Activated CD4-positive, alpha-beta T cell treated with anti-CD3 and anti-CD28 coated beads, Interleukin-10, Interleukin-2, amounts not matched to agents 100 ng/mL and 50 ng/mL, durations not matched to agents 16 hours and 8 hours (primary cell): ENCODE measurements at places on chromosomes 12 and 14.

DNA sequence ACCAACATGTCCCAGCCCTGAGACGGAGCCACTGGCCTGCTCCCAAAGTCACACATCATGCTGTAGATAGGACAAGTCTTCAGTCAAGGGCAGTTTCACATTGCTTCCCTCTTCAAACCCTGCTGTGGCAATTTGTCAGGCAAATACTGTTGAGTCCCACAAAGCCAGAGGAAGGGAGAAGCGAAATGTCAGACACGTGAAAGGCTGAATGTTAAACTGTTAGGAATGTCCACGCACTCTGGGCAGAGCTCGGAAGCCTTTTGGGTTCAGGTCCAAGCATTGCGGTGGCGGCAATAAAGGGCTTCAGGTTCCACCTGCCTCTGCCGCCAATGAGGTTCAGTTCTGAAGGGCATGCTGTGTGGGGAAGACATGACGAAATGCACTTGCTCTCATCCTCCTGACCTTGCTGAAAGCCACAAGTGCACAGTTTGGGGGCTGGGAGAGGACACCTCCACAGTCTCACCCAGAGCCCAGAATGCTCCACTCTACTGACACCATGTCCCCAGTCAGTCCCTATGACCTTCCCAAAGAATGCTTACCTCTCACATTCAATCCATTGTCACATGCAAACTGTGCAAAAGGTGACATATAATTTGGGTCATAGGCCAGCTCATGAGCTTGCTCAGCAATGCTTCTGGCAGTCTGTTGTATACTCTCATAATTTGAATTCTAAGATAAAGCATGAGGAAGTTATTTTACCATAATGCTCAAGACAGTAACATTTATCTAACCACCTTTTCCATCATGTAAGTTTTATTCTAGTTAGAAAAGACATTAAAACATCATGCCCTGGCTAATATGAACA, 35.7 kb downstream of the RAD9B start:
- no peak for DNase-seq

DNA sequence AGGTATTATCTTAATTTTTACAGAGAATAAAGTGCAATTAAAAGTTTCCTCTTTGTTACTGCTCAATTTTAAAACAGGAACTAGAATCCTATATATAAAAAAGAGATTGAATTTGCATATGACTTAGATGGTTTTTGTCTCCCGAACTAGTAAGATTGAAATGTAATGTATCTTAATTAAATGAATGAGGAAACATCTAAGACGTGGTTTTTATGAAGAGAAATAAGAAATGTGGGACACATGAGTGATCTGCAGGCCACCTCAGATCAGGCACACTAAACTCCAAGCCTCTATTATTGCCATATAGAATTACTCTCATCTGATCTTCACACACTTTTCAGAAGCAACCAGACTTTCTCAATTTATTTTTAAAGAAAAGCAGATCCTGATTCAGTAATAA, 158.6 kb downstream of the CPNE8 start:
- no peak for DNase-seq

DNA sequence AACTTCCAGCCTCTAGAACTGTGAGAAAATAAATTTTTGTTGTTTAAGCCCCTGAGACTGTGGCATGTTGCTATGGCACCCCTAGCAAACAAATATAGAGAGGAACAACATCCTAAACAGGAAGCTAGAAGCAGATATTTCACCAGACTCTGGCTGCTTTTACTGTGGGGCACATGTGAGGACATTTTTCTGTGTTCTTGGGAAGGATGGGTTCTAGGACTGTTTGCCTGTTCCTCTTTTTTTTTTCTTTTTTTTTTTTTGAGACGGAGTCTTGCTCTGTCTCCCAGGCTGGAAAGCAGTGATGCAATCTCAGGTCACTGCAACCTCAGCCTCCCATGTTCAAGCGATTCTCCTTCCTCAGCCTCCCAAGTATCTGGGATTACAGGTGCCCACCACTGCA, 4.2 kb upstream of the HRK start:
- no peak for DNase-seq

DNA sequence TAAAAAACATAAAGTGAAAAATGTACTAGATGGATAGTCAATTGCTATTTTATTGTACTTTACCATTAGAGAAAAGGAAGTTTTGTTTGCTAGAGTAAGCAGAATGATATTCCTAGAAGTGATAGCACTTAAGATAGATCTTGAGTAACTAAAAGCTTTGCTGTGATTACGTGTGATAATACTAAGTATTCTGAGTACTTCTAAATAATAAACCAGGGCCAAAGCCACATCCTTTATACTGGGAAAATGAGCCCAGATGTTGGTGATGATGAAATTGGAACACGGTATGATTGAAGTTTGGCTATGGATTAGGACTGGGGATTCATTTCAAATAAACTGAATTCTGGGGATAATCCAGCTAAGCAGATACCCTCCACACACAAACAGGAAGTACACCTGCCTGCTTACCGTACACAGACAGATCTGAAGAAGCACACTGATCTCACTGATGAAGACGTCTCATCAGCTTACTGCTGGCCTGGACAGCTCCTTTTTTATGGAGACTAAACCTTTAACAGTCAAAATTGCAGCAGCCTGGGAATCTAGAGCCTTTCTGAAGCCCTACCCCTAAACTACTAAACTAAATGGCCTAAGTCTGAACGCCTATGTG, 199.8 kb downstream of the LRFN5 start:
- DNase-seq, result no peak

DNA sequence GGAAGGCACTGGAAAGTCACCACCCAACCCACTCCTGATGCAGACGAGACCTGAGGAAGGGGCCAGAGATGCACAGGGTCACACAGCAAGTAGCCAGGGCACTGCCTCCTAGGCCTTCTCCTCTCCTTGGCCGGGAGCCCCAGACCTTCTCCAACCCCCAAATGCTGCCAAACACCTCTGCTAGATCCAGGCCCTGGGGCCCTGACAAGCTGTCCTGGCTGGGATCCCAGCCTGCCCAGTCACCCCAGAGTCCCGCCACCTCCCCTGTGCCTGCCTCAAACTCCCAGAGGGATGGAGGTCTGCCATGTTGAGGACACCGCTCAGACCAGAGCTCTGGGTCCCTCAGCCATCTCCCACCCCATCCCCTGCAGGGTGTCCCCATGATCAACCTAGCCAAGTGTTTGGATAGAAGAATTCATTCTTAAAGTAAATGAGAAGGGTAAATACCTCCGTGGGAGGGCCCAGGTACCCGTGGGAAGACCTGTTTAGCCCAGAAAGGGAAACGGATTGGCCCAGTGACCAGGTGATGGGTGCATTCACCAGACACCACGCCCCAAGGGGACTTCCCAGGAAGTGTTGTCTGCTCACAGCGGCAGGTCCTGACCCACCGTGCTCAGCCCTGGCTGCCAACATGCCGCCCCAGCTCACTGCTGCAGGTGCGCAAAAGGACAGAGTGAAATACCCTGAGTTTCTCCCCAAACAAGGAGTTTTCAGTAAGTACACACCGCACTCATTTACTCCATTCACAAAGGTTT, 4.6 kb upstream of the DIO3 start:
- DNase-seq, result no peak

DNA sequence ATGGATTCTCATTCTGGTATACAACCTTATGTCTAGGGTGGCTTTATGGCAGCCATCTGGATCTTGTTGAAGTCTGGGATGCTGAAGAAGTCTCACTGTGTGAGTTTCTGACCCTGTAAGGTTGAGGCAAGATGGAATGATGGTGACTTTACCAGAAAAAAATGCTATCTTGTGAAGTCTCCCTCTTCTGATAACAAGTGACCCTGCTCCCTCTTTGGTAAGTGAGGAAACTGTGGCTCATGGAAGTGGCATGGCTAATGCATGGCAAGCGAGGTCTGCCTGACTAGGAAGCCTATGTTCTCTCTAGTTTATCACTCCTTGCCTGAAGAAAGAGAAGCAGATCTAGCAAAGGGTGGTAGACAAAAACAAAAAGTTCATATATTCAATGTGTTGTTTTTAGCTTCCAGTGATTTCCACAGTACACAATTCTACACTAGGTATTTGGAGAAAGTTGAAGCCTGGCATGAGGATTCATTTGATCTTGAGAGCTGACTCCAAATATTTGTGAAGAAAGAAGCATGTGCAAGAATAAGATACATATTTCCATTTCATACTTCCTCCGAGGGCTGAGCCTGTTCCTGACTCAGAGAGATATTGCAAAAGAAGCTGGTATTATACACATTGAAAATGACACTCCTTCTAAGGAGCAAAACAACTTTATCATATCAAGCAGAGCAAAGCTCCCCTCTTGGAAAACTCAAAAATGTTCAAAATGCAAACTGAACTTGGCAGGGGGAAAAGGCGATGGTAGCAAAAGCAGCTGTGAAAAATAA, 63.6 kb downstream of the HELB start:
- no peak for DNase-seq

DNA sequence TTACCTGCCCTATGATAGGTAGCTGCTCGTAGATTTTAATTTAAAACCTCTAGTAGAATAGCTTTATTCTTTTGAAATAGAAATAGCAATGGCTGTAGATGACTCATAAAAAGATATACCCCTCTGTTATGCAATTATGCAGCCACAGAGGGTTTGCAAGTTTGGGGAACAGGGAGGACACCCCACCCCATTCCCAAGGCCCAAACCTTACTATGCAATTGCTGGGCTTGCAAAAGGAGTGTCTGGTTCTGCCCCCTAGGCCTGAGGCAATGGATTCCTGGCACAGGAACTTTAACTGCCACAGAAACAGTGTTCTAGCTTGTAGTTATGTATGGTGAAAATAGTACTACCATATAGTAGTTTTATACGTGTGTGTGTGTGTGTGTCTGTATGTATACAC, 403.3 kb downstream of the ADAMTS20 start:
- DNase-seq, result no peak

GRCh38 chr14:73209953-73210352, 27.4 kb upstream of the PAPLN start:
- DNase-seq, result no peak

DNA sequence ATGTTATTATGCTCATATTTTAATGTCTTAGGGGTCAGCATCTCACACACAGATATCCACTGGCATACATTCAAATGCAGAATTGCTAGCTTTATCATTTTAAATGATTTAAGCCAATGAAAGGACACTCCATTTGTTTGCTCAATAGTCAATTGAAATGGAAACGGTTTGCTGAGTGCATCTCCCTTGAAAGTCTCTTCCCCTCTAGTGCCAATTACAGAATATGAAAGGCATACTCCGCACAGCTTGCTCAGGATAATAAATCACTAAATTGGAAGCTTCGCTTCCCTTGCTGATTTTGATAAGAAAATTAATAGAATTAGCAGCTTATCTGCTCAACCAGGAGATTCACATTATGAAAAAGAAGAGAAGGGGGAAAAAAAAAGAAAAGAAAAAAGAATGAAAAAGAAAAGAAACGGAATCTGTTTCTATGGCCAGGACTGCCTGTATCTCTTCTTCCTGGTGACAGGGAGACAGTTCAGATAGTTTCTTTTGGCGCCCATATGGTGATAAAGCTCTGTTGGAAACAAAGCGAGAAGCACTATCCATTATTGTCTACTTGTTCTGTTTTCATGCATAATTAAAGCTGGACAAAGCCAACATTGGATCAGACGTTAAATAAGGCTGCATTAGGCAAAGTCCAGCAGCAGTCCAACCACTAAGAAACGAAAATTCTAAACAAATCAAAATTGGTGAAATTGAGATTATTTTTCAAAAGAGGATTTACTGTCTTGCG, 225.0 kb downstream of the GXYLT1 start:
- no peak for DNase-seq

GRCh38 chr14:56333359-56334292, 215.4 kb downstream of the PELI2 start:
- peak; percentile 6 for DNase-seq

GRCh38 chr12:130414381-130414780, 76.7 kb downstream of the PIWIL1 start:
- DNase-seq, result no peak

DNA sequence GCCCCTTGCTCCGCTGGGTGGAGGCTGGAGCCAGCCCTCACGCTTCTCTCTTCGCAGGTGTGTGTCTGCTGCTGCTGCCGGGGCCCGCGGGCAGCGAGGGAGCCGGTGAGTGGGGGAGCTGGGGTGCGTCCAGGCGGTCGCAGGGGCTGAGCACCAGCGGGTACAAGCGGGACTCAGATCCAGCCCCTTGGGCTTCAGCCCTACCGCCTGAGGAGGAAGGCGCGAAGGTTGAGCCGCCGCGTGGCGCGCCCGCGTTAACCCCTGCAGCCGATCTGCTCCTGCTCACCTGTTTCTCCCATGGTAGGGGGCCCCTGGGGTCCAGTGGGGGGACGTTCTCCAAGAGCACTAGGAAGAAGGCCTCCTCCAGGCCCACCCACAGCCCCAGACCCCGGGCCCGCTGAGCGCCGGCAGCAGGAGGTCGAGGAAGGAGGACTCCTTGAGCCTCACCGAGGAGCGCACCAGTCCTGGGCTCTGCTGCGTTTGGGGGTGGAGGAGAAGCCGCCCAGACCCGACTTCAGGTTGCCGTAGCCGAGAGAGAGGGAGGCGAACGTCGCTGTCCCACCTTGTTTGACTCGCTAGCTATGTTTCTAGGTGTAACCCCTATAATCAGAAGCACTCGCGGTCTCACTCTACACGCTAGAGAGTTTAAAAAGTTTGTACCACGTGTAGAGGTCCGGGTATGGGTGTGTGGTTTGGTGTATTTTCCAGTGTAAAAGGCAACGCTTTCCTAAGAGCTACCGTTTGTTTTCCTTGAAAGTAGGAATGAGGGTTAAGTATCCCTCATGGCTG, 834 bp downstream of the COCH start:
- no peak for DNase-seq

DNA sequence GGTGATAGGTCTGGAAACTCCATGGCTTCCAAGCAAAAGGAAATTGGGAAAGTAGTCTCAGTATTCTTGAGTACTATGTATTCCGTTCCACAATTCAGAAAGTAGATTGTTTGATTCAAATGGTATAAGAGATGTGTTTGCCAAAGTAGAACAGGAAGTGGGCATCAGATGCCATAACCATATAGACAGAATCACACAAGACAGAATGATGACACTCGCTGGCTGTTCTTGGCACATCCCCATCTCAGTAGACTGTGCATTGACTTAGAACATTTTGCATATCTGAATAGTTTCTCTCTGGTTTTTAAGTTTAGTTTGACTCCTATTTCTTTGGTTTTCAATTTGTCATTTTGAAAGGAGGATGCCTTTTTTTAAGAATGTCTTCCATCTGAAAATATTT, 221.1 kb upstream of the RGS6 start:
- peak; percentile 17 for DNase-seq

GRCh38 chr12:58359084-58359483, 417.7 kb downstream of the ATP23 start:
- no peak for DNase-seq

- DNase-seq, result no peak
Observed at GRCh38 chr14:38098074-38098836, 109.4 kb upstream of the SSTR1 start.

GRCh38 chr12:72699362-72699761, 427.2 kb downstream of the TRHDE start:
- DNase-seq, result no peak

DNA sequence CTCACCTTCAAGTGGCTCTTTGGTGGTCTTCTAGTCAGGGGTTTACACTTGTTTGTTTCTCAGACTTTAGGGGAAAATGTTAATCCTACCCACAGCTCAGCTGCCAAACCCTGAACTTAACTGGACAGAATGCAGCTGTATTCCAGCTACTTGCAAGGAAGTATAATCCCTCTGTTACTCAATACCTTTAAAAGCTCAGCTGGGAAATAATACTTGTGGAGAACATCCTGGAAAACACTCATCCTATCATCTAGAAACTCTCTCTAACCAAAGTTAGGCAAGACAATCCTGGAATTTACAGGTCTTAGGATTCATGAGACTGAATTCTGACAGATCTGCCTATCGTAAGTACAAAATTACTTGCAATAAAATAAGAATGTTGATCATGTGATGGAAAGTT, 404.1 kb downstream of the ADAMTS20 start:
- no peak for DNase-seq

- DNase-seq, result no peak
Observed at GRCh38 chr14:51004352-51004800, 60.1 kb upstream of the PYGL start.
